ENCODE measurements at places on chromosomes 7 and 10.

GRCh38 chr7:32078824-32079223 lies 8.6 kb upstream of the PDE1C start:
- no peak for DNase-seq

DNA sequence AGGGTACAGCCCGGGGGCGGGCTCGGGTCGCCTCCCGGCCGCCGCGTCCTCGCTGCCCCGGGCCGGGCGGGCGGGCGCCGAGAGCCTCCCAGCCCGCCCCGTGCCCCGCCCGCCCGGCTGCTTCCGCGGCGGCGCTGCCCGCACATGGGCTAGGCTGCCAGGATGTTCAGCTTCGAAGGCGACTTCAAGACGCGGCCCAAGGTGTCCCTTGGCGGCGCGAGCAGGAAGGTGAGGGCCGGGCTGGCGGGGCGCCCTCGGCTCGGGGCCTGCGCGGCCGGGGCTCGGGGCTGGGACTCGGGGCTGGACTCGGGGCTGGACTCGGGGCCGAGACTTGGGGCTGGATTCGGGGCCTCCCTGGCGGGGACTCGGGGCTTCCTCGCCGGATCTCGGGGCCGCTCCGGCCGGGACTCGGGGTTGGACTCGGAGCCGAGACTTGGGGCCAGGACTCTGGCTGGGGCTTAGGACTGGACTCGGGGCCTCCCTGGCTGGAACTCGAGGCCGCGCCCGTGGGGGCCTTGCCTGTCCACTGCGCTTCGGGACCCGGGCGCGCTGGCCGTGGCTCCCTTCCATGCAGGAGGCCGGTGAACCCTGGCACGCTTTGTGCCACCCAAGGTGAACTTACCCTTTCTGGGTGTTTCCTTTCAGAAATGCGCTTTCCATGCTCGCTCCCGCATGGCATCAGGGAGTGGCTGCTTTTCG lies 534 bp downstream of the UBE3C start:
- DNase-seq: no peak

DNA sequence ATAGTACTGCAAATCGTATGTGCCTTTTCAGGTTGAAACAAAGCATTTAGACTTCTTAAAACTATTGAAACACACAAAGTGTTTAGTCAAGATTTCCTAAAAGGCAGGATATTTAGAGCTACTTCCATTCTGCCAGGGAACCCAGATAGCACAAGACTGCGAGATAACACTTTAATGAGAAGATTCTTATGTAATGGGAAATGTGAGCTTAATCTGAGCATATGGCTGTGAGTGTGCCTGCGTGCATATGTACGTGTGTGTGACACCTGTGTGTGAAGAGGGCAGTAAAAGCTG lies 14.3 kb upstream of the JCAD start:
- no peak for DNase-seq

DNA sequence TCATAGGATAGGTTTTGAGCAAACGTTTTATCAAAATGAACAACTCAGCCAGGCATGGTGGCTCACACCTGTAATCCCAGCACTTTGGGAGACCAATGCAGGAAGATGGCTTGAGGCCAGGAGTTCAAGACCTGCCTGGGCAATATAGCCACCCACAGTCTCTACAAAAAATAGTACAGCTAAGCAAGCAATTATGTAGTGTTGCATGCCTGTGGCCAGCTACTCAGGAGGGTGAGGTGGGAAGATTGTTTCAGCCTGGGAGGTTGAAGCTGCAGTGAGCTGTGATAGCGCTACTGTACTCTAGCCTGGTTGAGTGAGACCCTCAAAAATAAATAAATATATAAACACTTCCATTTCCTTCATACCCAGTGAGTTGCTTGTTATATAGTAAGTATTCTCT lies 67.1 kb downstream of the LSMEM1 start:
- no peak for DNase-seq

DNA sequence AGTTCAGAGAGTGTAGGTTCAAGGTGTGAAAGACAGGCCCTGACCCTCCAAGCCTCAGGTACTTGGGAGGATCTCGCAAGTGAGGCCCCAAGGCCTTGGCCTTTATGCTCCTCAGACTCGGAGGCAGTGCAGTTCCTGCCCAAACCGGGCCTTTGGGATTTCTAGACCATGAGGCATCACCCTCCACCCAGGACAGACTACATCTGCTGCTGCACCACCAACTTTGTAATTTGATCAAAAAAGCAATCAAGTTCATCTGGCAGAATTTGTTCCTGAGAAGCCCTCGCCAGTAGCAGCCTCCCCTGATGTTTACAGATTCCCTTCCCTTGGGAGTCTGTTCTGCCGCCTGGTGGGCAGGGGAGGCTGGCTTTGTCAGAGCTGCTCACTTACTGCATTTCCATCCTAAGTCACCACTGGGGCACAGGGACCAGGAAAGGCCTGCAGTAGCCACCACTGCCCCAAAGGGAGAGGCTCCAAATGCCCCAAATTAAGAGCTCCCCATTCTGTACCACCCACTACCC lies 2.1 kb downstream of the CAMK2G start:
- no peak for DNase-seq

- no peak for DNase-seq
These were observed 1.4 kb downstream of the ANKMY2 start for GRCh38 chr7:16644157-16644556.

DNA sequence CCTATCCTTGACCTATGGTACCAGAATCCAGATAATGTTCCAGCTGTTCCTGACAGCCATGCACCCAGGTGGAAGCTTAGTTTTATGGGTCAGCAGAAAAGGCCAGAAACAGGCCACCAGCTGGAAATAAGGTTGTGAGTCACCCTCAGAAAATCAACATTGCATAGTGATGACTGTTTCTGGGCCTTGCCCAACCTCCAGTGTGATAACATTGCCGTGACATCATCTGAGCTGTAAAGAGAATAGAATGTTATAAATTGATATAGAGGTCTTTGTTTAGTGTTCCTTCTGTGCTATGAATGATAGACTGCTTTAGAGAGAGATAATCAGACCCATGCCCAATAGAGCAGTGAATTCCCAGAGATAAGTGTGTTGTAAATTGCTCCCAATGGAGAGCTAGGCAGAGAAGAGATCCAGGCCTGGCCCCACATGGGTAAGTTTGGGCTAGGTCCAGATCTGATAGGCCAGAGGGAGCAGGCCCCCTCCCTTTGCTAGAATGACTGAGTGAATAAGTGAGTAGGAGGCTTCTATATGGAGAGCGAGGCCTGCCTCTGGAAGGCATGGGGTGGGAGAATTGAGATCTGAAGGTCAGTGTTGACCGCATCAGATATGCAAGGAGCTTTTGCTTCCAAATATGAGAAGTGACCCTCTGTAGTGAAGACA lies 14.2 kb upstream of the HPS1 start:
- DNase-seq: peak; percentile 84

GRCh38 chr10:124699471-124700292 lies 44.5 kb downstream of the FAM53B start:
- no peak for DNase-seq

DNA sequence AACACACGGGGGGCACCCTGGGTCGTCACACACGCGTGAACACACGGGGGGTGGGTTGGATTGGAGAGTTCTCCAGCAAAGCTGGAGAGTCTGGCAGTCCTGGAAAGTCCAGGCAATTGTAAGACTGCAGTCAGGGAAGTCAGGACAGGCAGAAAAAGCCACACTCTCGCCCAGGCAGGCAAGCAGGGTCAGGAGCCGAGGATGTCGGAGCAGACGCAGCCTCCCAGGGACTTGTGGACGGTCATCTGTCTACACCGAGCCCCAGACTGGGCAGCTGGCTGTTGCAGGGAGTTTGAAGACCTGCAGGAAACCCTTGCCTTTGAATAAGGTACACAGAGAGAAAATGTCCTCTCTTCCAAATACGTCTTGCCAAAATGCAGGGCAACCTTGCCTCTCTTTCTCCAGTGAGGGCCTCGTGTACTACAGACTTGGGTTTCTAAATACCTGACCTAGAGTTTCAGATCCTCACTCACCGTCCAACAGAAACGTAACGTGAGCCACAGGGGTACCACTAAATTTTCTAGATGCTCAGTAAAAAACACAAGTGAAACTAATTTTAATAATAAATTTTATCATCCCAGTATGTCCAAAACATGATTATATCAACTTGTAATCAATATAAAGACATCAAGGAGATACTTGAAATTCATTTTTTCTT lies 176.7 kb downstream of the ADARB2 start:
- no peak for DNase-seq

DNA sequence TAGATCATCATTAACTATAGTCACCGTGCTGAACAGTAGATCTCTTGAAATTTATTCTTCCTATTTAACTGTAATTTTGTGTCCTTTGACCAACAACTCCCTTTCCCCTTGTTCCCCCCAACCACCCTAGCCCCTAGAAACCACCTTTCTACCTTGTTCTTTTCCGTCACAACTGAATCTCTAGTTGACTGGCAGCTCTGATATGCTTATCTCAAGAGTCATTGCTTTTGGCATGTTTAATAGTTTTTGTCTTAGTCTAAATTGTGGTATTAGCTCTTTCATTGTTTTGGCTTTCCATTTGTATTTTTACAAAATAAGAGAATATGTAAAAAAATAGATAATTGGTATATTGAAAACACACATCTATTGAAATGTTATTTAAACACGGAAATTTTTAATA lies 1.8 kb downstream of the GNAT3 start:
- DNase-seq: no peak

GRCh38 chr10:75145590-75145989 lies 34.1 kb downstream of the SAMD8 start:
- no peak for DNase-seq

- DNase-seq: no peak
These were observed 41.8 kb upstream of the TRIM8 start for GRCh38 chr10:102602272-102603045.

GRCh38 chr10:120803972-120804371 lies 47.2 kb upstream of the WDR11 start:
- no peak for DNase-seq

DNA sequence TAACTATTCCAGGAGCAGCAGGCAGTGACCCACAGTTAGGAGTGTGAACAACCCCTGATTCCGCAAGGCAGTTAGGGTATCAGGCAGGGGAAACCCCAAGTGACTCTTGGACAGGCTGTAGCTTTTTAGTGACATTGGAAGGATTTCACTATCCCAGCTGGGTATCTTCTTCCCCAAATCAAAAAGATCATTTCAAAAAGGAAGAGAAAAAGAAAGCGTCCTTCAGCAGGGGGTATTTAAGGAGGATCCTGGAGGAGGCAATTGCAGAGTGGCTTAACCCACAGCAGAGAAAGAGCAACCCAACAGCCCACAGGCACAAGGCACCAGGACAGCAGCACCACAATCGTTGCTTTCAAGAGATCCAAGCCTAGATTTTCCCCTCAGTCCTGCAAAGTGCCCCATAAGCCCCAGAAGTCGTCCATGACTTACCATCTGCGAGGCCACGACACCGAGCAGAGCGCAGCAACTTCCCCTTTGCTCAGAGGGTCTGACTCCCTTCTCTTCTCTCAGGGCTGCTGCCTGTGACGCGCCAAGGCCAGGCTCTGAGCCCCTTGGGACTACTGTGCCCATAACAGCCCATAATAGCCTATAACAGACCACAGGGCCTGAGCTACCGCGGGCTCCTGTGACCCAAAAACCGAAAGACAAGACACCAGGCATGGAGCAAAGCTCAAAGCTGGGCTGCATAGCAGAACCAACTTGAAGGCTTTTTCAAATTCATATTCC lies 19.8 kb downstream of the PIK3AP1 start:
- DNase-seq: no peak

DNA sequence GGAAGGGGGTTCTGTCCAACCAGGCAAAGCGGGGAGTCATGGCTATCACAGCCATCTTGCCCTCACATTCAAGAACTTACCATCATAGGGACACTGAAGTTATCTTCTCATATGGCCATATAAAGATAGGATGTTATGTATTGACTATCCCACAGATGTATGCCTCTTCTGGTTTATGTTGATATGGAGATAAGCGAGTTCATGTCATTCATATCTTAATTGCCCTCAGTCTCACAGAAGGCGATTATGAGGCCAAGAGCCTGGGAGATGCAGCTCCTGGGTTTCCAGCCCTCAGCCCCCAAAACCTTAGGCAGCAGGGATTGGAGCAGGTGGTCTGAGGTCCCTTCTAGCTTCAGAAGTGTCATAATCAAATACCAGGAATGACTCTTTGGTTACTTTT lies 8.5 kb upstream of the ANKRD61 start:
- no peak for DNase-seq

DNA sequence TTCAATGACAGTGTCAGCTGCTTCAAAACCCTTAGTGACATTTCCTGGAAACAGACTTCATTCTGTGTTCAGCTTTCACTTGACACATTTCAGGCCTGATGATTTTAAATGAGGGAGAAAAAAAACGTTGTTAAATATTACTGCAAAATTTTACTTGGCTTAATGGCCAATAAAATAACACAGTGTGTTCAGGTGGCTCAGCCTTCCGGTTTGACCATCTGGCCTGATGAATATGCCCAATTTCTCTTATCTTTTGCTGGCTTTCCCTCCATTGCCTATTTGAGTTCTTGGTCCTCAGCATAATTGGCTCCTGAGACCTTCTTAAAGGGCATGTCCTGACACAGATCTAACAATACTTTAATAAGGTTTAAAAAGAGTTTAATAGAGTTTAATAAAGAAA lies 462.4 kb downstream of the ADRA2A start:
- no peak for DNase-seq

DNA sequence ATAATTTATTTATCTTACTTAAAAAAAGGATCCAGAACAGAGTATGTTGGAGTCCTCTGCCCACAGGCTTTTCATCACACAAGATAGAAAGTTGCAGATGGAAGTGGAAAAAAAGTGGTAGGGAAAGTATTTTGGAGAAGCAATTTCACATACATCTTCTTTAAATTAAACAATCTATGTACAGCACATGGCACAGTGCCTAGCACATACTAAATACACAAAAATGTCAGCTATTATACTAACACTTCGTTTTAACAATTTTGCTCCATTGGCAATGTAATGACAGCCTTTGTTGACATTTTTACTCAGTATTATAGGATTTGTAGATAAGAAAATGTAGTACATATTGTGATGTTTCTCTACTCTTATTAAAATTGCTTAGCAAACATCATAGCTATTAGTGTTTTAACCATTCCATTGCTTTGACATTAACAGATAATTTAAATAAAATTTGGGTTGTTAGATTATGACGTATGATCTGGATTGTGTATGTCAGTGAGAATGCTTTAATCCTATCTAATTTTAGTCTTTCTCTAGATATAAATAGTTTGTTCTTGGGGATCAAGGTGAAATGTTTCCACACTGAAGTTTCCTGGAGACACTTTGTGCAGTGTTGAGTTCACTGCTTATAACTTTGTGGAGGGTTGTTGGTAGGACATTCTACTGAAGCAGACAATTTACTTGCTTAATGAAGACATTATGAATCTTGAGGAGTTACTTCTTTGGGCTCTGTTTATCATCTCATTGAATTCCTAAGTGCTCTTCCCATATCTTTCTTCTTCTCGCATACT lies 202.8 kb upstream of the DKK1 start:
- no peak for DNase-seq

DNA sequence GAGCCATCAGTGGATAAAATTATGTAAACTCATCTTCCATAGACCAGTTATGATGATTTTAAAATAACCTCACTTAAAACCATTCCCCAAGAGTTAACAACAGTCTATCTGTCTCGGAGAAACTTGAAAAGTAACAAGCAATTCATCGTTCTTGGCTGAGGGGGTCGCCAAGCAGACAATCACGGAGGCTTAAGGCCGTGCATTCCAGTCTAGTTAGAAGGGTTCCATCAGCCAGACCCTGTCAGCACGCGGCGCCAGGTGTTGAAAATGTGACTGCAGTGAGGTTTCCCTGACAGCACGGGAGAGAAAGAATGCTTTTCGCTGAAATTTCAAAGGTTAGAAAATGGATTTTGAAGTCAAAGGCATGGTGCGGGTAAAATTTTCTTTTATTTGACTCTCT lies 1025.0 kb upstream of the CELF2 start:
- no peak for DNase-seq

- DNase-seq: no peak
These were observed 9.6 kb upstream of the ZNF487 start for GRCh38 chr10:43427166-43427825.

- DNase-seq: no peak
These were observed 121.4 kb downstream of the CDK14 start for GRCh38 chr7:90717296-90718060.
